ENCODE measurements at places on chromosomes 11 and 22.
A peak's percentile ranks its signal among the peaks of the same experiment; 100 is the strongest.

- DNase-seq: no peak
These were observed 15.0 kb downstream of the ATG16L2 start for GRCh38 chr11:72829178-72829577.

- no peak for DNase-seq
These were observed 25.4 kb upstream of the SMTN start for GRCh38 chr22:31055635-31056159.

- DNase-seq: no peak
These were observed 31.5 kb downstream of the C2CD3 start for GRCh38 chr11:74139151-74139918.

DNA sequence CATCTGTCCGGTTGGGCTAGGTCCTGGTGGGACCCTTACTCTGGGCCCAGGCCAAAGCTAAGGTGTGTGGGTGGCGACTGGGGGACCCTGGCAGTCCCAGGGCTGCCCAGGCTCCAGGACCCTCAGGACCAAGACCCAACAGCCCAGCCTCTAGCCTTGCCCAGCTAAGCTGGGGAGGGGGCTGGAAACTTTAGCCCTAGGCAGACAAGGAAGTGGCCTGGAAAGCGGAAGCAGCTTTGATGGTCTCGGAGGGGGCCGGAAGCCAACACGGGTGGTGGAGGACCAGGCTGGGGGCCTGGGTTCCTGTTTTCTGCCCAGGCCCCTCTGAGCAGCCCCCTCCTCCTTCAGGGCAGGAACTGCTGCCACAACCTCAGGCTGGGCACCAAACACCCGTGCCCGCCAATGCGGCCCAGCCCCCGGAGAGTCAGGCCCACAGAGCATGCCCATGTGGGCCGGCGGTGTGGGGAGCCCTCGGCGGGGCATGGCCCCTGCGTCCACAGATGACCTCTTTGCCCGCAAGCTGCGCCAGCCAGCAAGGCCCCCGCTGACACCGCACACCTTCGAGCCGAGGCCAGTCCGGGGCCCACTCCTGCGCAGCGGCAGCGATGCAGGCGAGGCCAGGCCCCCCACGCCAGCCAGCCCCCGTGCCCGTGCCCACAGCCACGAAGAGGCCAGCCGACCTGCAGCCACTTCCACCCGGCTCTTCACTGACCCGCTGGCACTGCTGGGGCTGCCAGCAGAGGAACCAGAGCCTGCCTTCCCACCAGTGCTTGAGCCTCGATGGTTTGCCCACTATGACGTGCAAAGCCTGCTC, 2.8 kb downstream of the SIPA1 start:
- no peak for DNase-seq

DNA sequence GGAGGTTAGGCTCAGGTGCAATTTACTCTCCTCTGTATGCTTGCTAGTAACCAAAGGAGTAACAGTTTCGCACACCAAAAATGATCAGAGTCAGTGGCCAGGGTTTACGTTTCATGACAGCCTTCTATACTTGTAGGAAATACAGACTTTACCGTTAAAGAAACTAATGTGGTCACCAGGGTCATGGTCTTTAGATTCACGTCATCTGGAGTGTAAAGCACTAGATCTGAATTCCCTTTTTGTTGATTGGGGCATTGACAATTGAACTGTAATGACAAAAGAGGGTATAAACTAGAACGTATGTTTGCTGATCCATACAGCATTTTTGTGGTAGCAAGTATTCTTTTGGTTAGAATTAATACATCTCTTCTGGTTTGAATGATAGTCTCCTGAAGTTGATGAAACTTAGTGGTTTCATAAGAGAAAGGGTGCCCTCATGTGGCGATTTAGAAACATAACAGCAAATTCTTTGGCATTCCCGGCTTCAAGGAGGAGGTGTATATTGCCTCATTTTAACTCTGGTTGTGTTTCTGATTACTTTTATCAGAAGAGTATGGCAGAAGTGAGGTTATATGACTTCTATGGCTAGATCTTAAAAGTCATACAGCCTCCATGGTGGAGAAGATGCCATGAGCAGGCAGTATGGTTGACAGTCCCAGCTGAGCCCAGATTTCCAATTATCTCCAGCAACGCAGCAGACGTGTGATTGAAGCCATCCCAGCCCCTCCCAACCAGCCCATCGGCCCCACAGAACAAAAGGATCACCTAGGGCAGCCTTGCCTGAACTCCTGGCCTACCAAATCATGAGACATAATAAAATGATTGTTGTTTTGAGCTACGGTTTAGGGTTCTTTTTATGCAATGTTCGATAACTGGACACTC, 35.1 kb downstream of the MMP7 start:
- DNase-seq: peak; percentile 23

GRCh38 chr11:62755086-62755615, 1.2 kb upstream of the ZBTB3 start:
- no peak for DNase-seq

GRCh38 chr11:20137637-20138036, 22.6 kb downstream of the DBX1 start:
- DNase-seq: no peak

- no peak for DNase-seq
These were observed 1257.8 kb upstream of the TENM4 start for GRCh38 chr11:80698637-80699036.

GRCh38 chr11:60281485-60281884, 1.0 kb downstream of the MS4A4A start:
- DNase-seq: no peak

GRCh38 chr22:35021161-35021560, 44.8 kb upstream of the ISX start:
- DNase-seq: no peak

GRCh38 chr11:108662700-108663099, 2.2 kb upstream of the DDX10 start:
- DNase-seq: no peak

DNA sequence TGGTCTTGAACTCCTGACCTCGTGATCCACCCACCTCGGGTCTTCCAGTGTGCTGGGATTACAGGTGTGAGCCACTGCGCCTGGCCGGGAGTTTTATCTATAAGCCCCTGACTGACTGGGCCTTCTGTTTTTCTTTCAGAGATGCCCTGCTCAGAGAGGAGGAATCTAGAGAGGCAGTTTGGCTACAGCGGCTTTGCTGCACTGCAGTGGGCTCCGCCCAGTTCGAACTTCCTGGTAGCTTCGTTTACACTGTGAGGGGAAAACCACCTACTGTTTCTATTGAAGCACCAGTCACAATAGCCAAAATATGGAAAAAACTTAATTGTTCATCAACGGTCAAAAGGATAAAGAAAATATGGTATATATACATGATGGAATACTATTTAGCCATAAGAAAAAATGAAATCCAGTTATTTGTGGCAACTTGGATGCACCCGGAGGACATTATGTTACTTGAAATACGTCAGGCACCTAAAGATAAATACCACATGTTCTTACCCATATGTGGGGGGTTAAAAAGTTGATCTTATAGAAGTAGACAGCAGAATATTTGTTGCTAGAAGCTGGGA, 31.9 kb upstream of the FAM181B start:
- DNase-seq: no peak

- no peak for DNase-seq
These were observed 104.3 kb downstream of the ST3GAL4 start for GRCh38 chr11:126459691-126460281.

- DNase-seq: no peak
These were observed 31.6 kb downstream of the SGSM3 start for GRCh38 chr22:40401981-40402406.

DNA sequence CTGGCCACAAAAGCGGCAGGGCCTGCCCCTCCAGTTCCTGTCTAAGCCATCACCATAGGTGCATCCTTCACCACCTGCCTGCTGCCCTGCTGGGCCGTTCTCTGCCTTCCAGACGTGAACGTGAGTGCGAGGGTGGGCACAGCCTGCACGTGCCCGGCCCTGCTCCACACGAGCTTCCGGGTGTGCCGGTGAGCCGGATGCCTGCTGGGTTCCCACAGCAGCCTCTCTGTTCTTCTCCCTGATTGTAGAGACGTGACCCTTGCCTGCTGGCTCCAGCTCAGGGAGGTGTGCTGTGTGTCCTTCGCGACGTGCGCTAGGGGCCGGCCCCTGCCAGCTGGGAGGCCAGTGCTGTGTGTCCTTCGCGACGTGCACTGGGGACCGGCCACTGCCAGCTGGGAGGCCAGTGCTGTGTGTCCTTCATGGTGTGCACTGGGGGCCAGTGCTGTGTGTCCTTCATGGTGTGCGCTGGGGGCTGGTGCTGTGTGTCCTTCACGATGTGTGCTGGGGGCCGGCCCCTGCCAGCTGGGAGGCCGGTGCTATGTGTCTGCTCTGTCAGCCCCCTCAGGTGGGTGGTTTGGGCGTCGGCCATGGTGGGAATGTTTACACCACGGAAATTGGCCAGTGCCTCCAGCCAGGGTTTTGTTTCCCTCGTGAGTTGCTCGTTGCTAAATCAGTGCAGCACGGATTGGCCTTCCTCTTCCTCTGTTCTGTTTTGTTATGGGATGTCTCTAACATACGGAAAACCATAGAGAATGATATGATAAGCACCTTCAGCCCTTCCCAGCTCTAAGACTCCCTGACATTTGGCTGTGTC, 35.4 kb upstream of the BRSK2 start:
- DNase-seq: no peak

DNA sequence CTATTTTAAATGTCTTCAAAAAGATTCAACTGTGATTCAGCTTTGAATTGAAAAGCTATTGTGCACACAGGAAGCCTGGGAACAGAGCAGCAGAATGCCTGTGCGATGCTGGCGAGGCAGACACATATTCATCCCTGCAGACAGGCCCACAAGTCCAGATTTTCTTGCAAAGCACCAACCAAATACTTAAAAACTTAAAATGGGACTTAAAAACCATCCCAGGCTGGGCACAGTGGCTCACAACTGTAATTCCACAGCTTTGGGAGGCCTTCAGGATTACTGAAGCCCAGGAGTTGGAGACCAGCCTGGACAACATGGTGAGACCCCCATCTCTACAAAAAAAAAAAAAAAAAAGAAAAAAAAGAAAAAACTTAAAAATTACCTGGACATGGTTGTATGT, 122.6 kb upstream of the SERPIND1 start:
- DNase-seq: no peak

DNA sequence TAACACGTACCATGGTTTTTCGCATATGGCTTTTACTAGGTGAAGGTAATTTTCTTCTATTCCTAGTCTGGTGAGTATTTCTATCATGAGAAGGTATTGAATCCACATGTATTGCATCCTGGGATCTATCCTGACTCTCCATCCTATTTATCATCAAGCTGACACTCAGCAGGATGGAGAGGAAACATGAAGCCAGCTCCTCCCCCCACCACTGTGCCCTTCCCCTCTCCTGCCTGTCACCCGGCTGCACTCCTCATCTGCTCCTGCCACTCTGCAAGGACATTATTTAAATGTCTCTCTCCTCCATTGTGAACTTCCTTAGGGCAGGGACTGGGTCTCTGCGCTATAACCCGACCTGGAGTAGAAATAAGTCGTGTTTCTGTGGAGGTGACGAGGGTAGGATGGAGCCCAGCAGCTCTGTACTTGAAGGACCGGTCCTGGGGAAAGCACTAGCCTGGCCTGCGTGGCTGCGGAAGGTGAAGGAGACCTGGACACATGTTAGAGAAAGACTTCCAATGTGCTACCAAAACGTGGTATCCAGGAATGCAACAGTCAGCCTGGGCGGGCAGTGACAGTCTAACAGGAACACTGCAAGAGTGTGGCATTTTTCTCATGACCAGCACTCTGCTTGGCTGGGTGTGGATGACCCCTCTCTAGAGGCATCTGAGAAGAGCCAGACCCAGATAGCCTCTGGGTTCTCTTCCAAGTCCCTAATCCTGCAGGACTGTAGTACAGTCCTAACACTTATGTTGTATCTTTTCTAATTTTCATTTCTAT, 111.2 kb downstream of the MICAL3 start:
- DNase-seq: no peak

DNA sequence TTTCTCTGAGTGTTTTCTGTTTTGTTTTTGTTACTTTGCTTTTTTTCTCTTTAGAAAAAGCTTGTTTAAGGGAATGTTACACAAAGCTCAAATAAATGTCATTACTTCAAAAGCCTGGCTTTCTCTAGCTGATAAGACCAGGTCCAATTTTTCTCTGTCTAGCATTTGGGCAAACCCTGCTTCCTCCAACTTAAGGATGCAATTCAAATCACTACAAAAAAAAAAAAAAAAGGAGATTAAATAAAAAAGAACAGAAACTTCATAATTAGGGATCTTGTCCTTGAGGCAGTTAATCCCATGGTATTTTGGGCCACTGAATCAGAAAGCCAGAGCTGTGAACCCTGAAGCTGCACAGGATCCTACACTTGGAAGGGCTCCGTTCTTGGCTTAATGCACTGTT, 480.8 kb upstream of the KIRREL3 start:
- DNase-seq: no peak

DNA sequence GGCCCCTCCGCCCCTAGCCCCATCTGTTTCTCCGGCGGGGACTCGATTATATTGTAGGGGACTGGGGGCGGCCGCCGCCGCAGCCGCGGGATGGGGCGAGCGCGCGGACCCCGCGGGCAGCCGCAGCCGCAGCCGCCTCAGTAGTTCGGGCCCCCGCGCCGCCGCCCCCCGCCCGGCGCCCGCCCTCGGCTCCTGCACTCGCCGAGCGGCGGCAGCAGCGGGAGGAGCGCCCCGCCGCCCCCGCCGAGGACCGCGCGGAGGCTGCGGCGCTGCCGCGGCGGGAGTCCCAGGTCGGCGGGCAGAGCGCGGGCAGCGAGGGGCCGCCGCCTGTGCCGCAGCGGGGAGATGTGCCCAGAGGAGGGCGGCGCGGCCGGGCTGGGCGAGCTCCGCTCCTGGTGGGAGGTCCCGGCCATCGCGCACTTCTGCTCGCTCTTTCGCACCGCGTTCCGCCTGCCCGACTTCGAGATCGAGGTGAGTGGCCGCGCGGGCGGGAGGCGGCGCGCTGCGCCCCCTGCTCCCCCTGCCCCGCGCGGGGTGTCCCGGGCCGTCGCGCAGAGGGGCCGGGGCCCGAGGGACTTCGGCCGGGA, at the start of gene CECR2:
TSS of gene CECR2 (plus strand) at position 22 of the 587 bp plus-strand sequence. CDS start at position 346, 324 bp downstream.
- no peak for DNase-seq

GRCh38 chr22:31244046-31244942, 32.2 kb downstream of the LIMK2 start:
- no peak for DNase-seq

GRCh38 chr22:29060931-29061330, 700 bp downstream of the C22orf31 start:
- DNase-seq: no peak

- no peak for DNase-seq
These were observed 113.7 kb downstream of the STIM1 start for GRCh38 chr11:3969200-3969599.

DNA sequence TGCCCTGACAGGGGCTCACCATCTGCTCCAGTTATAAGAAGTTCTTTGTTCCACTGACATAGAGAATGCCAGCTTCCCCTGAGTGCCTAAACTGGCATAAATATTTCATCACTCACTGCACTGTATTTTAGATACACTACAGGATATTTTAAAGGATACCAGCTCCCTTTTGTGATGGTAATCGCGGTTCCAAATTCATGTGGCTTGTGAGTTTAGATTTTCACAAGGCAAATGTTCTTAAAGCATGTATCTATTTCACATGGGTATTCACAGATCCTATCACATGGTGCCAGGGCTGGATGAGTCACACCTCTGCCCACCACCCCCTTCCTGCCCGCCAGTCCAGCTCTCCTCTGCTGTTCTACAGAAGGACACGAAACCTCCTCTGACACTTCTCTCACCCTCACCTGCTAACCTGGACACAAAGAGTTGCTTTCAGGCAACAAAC, 105.5 kb downstream of the KCNC1 start:
- no peak for DNase-seq

- no peak for DNase-seq
These were observed 90.9 kb downstream of the LDLRAD3 start for GRCh38 chr11:36034551-36035331.

All from activated CD8-positive, alpha-beta memory T cell treated with anti-CD3 and anti-CD28 coated beads for 4 hours (primary cell).